Cortex of kidney (tissue), 1 donor: ENCODE measurements at places on chromosomes 13 and 19.

DNA sequence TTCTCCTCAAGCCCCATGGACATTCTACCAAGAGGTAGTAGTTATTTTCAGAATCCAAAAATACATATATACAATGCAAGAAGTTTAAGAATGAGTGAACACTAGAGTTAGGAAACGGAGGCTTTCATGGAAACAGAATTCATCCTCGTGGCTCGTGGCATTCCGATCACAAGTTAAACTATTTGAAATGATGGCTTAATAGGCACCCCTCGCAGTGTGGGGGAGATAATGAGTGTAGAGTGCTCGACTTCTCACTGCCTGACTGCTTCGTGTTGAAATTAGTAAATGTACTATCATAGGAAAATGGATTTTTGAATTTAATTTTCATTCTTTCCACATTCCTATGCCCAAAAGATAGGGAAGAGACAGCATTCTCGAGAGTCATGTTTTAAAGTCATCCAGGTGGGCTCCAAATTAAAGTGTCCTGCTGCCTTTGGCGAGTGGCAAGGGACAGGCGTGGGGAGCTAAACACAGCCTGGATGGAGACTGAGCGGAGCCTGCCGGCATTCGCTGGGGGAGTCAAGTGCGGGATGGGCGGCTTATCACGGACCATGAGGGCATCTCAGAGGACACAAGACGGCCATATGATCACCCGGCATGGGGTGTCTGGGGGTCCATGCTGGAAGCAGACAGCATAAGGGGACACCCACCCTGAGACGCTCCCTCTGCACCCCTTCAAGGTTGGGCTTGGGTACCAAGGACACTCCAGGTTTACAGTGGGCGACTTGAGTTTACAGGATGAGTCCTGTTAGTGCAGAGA is 165.2 kb downstream of the TEX29 start:
- no peak for DNase-seq

- DNase-seq = no peak
These were observed 793.9 kb upstream of the PCDH20 start for GRCh38 chr13:62209529-62209928.

DNA sequence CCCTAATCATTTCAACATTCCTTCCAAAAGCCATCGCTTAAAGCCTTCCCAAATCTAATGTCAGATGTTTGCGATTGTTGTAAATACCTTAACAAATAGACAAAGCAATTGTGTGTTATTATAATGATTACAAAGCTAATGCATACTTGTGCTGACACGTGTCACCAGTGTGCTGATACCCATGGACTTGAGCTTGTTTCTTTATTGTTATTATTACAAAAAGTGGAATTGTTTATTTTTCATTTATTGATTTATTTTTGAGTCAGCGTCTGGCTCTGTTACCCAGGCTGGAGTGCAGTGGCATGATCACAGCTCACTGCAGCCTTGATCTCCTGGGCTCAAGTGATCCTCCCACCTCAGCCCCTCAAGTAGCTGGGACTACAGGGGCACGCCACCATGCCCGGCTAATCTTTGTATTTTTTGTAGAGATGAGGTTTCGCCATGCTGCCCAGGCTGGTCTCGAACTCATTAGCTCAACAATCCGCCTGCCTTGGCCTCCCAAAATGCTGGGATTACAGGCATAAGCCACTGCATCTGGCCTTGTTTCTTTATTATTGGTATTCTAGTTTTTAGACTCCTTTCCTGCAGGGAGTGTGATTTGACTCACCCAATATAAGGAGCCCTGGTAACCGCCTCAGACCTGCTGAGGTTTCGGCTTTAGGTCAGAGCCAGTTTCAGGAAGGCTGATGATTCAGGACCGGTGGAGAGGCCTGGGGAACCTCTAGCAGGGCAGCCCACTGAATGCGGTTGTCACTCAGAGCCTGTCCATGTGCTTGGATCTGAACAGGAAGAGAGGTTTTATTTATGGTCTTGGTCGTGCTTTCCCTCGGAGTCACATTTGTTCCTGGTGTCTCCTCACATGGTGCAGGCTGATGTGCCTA is 2.1 kb upstream of the FBXO17 start:
- no peak for DNase-seq

- no peak for DNase-seq
These were observed 30.4 kb upstream of the PCDH8 start for GRCh38 chr13:52878831-52879230.

DNA sequence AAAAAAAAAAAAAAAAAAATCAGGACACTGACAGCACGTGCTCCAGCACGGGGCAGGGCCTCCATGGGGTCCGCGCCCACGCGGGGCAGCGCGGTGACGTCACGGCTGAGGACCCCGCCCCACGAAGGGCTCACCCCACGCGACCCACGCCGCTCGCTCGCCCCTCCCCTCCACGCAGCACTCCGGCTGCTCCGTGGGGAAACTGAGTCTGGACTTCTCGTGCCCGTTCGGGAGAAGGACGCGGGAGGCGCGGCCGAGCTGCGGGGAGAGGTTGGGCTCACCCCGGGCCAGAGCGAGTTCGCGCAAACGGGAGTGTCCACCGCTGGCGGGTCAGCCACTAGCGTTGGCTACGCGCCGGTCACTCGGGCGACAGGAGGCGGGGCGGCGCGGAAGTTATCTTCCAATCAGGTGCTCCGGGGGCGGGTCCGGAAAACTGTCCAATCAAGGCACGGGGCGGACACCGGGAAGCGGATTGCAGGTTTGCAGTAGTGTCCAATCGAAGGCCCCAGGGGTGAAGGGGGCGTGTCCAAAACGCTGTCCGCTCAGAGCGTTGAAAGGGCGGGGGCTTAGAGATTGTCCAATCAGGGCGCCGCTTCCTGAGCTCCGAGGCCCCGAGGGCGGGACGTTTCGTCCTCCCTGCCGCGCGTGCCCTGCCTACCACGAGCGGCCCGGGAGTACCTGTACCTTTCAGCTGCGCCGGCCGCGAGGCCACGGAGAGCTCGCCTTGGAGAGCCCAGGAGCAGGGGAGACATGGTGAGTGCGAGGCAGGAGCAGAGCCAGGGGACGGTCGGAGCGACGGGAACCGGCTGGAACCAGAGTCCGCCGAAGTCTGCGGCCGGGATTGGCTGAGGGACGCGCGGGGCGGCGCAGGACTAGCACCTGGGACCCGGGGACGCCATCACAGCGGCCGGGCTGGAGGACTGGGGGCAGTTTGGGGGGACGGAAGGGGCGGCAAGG is at the start of gene ZNF57:
Gene ZNF57 (plus strand): TSS at position 633 of the 957 bp plus-strand sequence. CDS start 118 bp downstream, at position 751.
- peak; percentile 99 for DNase-seq

- no peak for DNase-seq
These were observed 795 bp downstream of the JOSD2 start for GRCh38 chr19:50510121-50510670.

DNA sequence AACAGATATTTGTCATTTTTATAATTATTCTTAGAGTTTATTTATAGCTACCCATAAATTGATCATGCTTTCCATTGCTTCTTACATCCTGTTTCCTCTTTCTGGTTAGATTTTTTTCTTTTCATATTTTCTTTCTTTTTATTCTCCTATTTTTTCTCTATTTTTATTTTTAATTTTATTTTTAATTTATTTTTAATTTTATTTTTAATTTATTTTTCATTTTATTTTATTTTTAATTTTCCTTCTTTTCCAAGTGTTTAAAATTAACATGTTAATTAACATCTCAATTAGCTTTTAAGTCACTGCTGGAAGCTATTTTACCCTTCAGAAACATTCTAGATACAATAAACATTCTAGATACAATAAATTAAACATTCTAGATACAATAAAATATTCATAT is 269.6 kb downstream of the B3GLCT start:
- no peak for DNase-seq

DNA sequence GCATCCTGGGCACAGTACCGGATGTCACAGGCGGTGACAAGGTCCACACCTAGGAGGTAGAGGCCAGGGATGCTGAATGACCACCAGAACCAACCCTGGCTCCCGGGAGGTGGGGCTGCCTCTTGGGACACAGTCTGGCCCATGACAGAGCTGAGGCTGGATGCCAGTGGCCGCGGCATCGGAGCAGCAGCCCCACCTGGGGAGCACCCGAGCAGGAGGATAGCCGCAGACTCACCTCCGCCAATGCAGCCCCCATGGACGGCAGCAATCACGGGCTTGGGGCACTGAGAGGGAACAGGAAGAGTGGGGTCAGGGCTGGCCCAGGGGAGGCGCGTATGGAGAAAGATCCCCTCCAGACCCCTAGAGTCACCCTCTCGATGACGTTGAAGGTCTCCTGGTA is 4.3 kb upstream of the LGALS4 start:
- DNase-seq = no peak

GRCh38 chr13:31038834-31039552 is 106.5 kb downstream of the TEX26 start:
- no peak for DNase-seq

DNA sequence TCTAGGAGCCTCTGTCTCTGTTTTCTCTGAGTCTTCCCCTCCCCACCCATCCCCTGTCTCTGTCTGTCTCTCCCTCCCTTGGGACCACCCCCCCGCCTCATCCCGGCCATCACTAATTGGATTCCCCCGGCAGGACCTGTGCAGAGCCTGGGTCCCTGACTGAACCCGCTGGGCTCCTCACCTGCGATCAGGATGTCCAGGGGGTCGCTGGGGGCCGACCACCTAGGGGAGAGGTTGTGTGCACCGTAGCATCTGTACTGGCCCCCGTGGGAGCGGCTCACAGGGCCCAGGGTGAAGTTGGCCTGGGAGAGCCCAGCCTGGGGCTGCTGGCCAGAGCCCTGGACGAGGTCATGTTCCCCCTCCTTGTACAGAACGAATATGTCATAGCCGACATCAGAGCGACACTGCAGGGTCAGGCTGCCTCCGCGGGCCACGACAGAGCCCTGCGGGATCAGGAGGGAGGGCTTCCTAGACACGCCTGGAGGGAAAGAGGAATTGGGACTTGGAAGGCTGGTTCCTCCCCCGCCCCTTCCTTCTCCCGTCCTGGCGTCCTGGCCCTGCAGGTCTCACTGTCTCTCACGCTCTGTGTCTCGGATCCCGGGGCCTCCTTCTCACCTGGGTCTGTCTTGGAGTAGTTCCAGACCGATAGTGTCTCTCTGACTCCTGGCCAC is 1.8 kb downstream of the LILRB5 start:
- no peak for DNase-seq

DNA sequence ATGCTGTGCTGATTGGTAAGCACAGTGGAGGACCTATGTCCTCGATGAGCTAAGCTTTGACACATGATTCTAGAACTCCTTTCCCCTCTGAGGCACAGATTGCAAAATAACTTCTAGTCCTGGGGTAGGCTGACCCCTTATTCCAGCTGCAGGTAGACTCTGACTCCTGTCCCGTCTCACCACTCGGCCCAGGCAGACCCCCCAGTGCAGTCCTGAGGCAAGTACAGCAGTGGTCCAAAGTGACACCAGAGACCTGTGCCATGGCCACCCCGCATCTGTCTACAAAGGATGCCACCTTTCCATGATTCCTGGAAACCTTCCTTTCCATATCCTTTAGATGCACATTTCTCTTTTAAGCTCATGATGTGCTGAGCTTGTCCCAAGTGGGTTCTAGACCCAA is 482.5 kb downstream of the ZNF536 start:
- no peak for DNase-seq

GRCh38 chr13:108741930-108742329 is 112.5 kb downstream of the MYO16 start:
- DNase-seq = no peak

DNA sequence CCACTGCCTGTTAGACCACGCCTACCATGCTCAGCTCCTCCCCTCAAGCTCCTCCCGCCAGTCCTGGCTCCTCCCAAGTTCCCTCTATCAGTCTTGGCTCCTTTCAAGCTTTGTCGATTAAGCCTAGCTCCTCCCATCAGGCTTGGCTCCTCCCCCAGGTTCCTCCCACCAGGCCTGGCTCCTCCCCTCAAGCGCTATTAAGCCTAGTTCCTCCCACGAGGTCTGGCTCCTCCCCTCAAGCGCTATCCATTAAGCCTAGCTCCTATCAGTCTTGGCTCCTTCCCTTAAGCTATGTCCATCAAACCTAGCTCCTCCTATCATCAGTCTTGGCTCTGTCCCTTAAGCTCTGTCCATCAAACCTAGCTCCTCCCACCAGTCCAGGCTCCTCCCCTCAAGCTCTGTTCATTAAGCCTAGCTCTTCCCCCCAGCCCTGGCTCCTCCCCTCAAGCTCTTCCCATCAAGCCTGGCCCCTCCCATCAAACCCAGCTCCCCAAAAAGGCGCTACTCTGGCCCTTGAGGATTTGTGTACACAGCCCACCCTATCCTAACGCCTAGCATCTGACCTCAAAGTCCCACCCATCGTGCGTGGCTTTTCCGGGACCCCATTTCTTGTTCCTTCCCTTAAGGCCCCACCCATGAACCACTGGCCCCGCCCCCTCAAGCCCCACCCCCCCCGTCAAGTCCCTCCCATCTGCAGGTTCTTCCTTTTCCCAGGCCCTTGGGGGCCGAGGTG is 10.0 kb downstream of the CAMSAP3 start:
- DNase-seq = no peak

- DNase-seq = no peak
These were observed 16.4 kb downstream of the MICOS13 start for GRCh38 chr19:5663904-5664303.

GRCh38 chr13:20105161-20105689 is 55.6 kb downstream of the GJA3 start:
- no peak for DNase-seq

GRCh38 chr19:10625003-10625761 is at the start of gene SLC44A2:
Gene SLC44A2, plus strand, starts transcription at chr19:10625553. Its CDS starts 81 bp downstream, at chr19:10625634.
- DNase-seq = no peak

DNA sequence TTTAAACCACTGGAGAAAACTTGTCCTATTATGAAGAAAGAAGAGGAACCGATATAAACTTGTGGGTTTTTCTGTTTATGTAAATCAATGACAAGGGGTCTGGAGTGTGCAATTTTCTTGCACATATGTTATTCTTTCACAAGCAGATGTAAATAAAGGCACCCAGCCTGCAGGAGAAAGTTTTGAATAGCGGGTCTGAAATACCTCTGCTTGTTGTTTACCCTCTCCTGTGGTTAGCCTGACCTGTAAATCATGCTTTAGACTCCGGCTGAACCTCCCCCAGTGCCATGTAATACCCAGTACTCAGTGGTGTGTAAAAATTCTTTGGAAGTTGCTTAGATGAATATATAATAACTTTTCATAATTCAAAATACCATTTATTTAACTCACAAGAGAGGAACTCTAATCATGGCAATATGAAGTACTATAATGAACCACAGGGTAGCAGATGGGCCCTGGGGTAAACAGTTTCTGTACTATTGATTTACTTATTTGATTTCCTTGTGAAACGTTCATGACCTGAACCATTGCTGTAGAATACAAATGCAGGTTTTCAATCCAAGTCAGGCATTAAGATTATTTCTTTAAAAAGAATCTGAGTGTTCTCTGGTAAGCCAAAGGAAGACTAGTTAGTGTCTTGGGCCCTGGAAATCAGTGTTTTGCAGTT is 245.1 kb downstream of the LMO7 start:
- no peak for DNase-seq

DNA sequence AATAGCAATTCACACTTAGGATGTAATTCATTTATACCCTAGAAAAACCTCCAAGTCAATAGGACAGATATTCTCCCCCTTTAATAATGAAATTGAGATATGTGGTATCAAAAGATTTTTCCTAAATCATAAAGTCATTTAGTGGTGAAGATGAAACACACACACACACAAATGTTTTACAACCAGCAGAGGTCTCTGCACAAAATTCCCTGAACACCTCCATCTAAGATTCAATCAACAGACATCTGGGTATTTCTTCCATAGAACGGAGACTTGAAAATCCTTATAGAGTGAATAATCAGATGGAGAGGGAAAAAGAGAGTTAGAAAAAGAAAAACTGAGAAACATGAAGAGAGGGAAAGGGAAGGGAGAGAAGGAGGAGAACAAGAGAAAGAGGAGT is 52.8 kb downstream of the MYCBP2 start:
- no peak for DNase-seq

- DNase-seq = no peak
These were observed 26.6 kb upstream of the OR10H1 start for GRCh38 chr19:15841875-15842569.

- no peak for DNase-seq
These were observed 86.3 kb downstream of the RNASEH2B start for GRCh38 chr13:50995854-50996253.

GRCh38 chr13:36418022-36418805 is 14.1 kb upstream of the CCNA1 start:
- DNase-seq = no peak
